Activated T-cell treated with anti-CD3 and anti-CD28 coated beads, Interleukin-2, amount 50 U/mL, for 72 hours (primary cell): ENCODE measurements at places on chromosomes 16 and 17. TPM values are rescaled to one million over a fixed set of nuclear protein-coding genes. Genes with fewer than 3 reads are reported as not detected.

DNA sequence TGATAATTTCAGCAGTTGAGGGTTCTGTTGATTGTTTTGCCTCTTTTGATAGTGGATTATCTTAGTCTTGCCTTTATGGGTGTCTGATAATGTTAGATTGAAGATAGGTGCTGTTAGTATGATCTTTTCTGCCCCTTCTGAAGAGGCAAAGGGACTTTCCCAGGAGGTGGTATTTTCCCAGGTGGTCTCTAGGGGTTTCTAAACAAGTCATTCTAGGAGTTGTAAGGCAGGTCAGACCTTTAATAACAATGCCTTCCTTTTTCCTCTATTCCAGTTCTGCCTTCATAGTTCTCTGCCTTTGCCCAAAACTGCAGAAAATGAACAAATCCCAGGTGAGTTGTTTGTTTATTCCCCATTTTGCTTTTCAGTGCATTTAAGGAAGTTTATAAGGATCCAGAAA lies 4.3 kb downstream of the ZFP1 start:
- DNase-seq, result no peak

Gene NOXO1
- 1.8 TPM for total RNA-seq

Gene TBC1D3B
- total RNA-seq, result 10.8 TPM

- DNase-seq, result no peak
These were observed 54.7 kb downstream of the NXN start for GRCh38 chr17:924711-925475.

GRCh38 chr17:3038941-3039340 lies 24.5 kb downstream of the OR1D5 start:
- no peak for DNase-seq

GRCh38 chr17:68403122-68403521 lies 54.2 kb downstream of the WIPI1 start:
- DNase-seq, result no peak

DNA sequence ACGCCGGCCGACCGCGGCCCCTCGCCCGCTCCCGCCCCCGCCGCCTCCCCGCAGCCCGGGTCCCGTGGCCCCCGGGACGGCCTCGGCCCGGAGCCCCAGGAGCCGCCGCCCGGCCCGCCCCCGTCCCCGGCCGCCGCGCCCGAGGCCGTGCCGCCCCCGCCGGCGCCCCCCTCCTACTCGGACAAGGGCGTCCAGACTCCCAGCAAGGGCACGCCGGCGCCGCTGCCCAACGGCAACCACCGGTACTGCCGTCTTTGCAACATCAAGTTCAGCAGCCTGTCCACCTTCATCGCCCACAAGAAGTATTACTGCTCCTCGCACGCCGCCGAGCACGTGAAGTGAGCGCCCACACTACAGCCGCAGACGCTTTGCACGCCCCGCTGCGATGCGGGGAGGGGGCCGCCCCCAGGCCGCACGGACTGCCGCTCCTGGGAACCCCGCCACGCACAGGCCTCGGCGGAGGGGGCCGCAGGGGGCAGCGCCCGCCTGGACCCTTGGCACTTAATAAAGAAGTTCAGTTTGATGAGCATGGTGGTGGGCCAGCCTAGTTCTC lies 35.5 kb upstream of the ZC3H18 start:
- DNase-seq, result peak; percentile 45

- DNase-seq, result no peak
These were observed 255.0 kb downstream of the CBLN1 start for GRCh38 chr16:49026566-49027181.

Gene PPM1E
- total RNA-seq, result 0.07 TPM

- no peak for DNase-seq
These were observed 67.2 kb downstream of the USP22 start for GRCh38 chr17:20975566-20975965.

DNA sequence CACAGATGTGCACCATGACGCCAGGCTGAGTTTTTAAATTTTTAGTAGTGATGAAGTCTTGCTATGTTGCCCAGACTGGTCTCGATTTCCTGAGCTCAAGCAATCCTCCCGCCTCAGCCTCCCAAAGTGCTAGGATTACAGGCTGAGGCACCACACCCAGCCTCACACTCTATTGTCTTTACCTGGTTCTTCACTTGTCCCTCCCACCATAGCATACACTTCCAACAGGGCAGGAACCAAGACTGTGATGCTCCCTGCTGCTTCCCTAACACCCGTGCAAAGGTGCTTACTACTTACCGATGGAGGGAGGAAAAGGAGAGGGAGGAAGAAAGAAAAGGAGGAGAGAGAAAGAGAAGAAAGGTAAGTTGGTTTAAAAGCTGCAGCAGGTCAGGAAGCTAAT lies 41.4 kb upstream of the MEIOC start:
- DNase-seq, result no peak

Gene SOST
- not detected for total RNA-seq

Gene EVPLL
- not detected for total RNA-seq

DNA sequence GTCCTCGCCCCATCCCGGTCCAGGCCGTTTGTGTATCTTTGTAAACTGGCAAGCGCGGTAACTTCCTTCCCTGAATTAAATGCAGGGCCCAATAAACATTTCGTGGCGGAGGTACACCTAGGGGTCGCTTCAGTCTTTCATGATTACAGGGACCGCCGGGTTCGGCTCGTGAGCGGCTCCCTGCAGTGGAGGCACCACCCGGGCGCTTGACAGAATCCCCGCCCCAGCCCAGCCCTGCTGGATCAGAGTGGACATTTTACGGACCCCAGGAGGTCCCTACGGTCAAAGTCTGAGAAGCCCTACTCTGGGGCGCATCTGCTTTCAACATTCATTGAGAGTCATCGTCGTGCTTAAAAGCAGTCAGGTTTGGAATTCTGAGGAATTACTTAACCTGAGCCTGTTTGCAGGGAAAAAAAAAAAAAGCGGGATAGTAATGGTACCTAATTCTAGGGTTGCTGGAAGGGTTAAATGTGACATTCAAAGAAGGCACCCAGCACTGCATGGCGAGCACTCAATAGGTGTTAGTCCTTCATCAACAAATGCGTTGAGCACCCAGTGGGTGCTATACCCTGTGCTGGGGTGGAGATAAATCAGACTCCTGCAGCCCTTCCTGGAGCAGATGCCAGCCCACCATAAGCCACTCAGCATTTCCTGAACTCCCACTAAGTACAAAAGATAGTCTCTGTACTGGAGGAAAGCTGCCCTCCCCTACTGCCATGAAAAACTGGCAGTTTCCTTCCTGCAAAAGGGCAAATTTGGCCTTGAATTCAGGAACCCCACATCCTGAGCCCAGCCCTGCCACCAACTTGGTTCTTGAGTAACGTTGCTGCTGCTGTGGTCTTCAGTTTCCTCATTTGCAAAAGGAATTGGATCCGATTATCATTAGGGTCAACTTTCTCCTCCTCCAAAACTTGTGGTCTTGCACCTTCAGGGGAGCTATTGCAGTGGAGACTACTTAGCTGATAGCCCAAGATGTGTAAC lies 658 bp upstream of the DUSP3 start:
- DNase-seq, result peak; percentile 38

DNA sequence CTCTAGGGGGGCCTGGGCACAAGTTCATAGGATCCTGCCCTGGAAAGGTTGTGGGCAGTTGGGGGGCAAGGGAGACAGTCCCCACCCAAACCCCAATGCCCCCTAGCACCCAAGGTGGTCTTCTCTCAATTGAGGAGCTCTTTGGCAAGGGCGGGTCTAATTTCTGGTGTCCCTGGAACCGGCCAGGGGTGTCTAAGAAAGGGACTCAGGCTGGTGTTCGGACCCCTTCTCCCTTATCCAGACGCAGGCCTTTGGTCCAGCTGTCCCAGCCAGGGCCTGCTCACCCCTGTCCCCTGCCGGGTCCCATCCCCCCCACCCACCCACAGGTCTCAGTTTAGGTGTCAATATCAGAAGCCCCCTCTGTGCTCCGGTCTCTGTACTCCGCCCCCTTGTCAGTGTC lies 860 bp upstream of the ARHGDIG start:
- no peak for DNase-seq

DNA sequence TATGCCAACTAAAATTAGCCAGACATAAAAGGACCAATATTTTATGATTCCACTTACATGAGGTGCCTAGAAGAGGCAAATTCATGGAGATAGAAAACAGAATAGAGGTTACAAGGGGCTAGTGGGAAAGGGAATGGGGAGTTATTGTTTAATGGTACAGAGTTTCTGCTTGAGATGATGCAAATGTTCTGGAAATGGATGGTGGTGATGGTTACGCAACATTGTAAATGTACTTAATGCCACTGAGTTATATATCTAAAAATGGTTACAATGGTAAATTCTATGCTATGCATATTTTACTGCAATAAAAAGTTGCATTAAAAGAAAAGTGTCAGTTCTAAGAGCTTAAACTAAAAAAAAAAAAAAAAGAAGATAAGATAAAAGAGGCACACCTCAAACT lies 17.9 kb downstream of the MT1X start:
- no peak for DNase-seq

Gene HSD11B2
- total RNA-seq, result 1.1 TPM

DNA sequence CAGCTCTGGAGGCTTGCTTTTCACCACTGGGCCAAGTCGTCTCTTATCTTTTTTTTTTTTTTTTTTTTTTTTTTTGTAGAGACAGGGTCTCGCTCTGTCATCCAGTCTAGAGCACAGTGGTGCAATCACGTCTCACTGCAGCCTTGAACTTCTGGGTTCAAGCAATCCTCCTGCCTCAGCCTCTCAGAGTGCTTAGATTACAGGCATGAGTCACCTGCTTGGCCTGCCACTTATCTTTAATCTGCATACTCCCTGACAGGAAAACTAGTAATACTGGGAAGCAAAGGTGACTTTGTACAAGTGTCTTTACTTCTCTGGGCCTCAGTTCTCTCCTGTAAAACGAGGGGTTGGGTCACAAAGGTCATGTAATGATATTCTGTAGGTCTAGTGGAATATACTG lies 15.0 kb downstream of the NTN1 start:
- DNase-seq, result no peak

DNA sequence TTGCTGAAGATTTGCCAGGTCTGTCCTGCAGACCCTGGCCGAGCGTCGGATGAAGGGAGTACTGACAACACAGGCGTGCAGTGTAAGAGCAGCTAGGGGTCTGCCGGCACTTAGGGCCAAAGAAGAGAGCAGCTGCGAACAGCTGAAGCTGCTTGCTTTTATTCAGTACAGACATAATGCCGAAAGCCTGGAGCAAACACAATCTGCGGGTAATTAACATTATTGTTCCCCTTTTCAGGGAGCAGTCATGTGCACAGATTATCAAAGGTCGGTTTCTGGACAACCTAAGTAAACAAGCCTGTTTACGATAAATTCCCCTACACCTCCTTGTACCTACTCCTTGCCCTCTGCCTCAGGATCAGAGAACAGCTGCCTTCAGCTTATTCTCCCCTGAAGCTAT lies 12.0 kb upstream of the KRT23 start:
- DNase-seq, result no peak

Gene CHST5
- 0.82 TPM for total RNA-seq

DNA sequence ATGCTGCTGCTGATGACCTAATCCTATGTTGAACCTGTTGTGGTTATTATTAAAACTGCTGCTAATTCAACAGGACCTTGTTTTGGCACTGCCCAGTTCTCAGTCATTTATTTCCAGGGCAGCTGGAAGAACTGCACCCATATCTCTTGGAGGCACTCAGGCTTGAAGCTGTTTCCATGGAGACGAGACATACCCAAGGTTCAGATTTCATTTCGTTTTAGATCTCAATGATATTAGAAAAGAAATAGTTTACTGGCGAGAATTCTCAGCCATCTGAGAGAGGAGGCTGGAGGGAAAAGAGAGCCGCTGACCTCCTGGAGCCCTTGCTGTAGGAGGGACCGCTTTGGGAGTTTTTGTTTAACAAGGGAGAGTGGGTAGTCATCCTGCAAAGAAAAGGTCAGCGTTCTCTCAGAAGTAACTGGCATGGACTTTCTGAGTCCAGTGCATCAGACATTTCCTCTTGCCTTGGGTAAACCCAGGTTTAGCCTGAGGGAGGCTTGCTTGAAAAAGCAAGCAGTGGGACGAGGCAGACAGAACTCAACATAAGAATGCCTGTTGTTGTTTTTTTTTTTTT lies 75.4 kb downstream of the YPEL2 start:
- no peak for DNase-seq

DNA sequence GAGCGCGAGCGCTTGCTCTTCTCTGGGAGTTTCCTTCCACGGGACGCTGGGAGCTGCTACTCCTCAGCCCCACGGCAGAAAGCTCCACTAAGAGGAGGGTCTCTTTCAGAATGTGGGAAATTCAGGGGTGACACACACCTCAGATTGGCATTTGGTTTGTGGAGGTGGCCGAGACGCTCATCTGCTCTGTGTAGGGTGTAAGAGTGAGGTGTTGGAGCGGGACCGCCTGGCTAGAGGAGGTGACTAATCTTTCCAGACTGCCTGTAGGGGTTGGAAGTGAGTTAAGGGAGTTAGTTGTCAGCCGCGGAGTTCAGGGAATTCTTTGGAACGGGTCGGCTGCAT lies 735 bp downstream of the PSMD11 start:
- DNase-seq, result peak; percentile 48

GRCh38 chr17:47840742-47841487 lies at the start of gene SCRN2:
TSS of gene SCRN2 (minus strand) at chr17:47841273. CDS start at chr17:47840843, 430 bp downstream.
- DNase-seq, result peak; percentile 93

Gene RND2
- not detected for total RNA-seq

DNA sequence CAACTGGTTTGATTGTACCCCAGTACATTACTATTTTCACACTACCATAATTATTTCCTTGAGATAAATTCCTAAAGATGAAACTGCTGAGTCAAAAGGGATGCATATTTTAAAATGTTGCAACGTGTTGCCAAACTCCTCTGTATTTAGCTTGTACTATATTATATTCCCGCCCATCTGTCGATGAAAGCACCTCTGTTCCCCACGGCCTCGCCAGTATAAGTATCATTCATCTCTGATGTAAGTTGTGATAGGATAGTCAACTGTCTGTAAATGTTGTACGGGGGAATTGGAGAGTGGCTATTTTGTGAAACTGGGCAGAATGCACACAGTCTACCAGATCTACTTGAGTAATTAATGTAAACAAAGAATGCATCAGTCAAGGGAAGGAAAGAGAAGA lies 47.7 kb upstream of the TNRC6A start:
- no peak for DNase-seq

GRCh38 chr17:9292561-9292941 lies 271.2 kb downstream of the NTN1 start:
- DNase-seq, result no peak

Gene PFN1
- total RNA-seq, result 1,232 TPM

GRCh38 chr17:10082795-10083194 lies 115.6 kb downstream of the GAS7 start:
- no peak for DNase-seq
